ENCODE measurements at places on chromosomes 13 and 19.

GRCh38 chr19:10699650-10700335, 1.4 kb upstream of the QTRT1 start:
- DNase-seq: peak; percentile 35

- DNase-seq: no peak
Observed at GRCh38 chr19:14395710-14396336, 14.6 kb downstream of the ADGRE5 start.

DNA sequence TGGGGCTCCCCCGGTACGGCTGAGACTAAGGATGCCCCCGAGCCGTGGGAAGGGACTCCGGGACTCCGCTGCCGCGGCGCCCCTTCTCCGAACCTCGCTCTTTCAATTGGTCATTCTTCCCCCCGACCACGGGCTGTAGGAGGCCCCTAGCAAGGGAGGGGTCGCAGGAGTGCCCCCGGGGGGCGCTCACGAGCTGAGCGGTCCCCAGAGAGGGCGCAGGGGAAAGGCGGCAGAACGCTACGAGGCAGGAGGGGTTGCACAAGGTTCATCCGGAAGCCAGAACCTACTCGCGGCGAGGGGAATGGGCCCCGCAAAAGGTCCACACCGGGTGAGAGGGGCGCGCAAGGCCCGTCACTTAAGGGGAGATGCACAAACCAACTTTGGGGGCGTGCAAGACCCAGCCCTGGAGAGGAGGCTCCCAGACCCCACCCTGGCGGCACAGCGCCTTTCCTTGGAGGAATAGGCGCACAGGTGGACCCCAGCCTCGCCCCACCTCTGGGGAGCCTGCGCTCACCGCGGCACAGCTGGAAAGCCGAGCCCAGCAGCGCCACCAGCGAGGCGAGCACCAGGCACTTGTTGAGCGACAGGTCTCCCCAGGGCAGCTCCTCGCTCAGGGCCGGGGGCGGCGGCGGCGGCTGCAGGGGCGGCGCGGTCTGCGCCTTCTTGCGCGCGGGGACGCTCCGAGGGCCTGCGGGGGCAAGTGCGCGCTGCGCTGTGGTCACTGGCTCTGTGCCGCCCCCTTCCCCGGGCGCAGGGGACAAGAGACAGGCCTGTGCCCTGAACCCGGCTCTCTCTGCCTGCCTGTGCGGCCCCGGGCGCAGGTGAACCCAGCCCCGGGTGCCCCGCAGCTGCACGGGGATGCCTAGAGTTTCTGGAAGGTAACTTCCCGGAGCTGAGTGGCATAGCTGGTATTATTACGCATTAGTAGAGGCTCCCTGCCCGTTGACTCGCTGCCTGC, 2.8 kb downstream of the JSRP1 start:
- DNase-seq: peak; percentile 33

GRCh38 chr19:39164289-39164688, 32.5 kb upstream of the NCCRP1 start:
- no peak for DNase-seq

DNA sequence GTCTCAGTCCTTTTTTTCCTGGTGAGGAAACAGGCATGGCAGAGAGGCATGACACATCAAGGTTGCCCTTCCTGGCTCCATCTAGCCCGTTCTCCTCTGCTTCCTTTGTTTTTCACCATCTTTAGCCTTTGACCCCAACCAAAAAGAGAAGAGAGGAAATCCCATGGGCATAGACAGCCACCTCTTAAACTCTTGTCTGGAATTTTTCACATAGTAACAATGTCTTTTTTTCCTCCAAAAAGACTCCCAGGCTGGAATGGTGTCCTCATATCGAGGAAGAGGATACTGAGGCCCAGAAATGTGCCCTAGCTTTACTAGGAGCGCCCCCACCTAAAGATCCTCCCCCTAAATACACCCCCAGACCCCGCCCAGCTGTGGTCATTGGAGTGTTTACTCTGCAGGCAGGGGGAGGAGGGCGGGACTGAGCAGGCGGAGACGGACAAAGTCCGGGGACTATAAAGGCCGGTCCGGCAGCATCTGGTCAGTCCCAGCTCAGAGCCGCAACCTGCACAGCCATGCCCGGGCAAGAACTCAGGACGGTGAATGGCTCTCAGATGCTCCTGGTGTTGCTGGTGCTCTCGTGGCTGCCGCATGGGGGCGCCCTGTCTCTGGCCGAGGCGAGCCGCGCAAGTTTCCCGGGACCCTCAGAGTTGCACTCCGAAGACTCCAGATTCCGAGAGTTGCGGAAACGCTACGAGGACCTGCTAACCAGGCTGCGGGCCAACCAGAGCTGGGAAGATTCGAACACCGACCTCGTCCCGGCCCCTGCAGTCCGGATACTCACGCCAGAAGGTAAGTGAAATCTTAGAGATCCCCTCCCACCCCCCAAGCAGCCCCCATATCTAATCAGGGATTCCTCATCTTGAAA, at the start of gene GDF15:
Gene GDF15 (plus strand): TSS at position 484 of the 868 bp plus-strand sequence. CDS start 32 bp downstream, at position 516.
- no peak for DNase-seq

- DNase-seq: no peak
Observed at GRCh38 chr19:35882114-35882832, 13.9 kb downstream of the APLP1 start.

- DNase-seq: peak; percentile 86
Observed at GRCh38 chr19:47573071-47574026, at the start of gene ZNF541. Gene ZNF541 (minus strand): TSS chr19:47573148. CDS start chr19:47555856, 17,292 bp downstream.

GRCh38 chr19:7611541-7612279, 16.0 kb downstream of the CAMSAP3 start:
- no peak for DNase-seq

- no peak for DNase-seq
Observed at GRCh38 chr13:94269557-94269956, 209.9 kb downstream of the DCT start.

DNA sequence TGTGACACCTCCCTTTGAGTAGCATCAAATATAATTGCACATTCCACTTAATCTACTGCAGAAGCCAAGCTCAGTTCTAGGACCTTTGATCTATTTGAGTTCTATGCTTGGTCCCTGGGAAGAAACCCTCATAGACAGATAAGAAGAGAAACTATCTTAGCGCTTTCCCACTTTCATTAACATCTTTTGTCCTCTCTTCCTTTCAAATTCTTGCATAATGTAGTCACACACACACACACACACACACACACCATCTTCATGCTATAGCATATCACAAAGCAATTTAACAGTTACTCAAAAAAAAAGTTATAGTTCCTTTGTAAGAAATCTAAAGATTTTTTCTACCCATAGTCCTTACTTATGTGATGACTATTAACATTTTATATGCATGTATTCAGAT, 735.9 kb upstream of the PCDH9 start:
- DNase-seq: no peak

DNA sequence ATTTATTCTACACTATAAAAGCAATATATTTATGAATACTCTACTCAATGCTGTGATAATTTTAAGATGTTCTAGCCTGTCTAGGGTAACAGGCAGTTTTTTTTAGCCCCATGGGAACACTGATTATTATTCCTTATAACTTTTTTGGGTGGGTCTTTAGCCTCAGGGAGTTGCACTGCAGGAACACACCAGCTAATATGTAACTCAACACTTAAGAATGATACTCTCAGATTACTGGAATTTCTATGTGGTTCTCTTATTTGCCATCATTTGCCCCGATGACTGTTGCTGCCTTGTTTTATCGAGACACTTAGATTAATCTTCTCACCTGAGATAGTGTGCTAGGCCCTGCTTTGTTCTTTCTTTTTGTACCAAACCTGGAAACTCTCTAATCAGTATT, 396.9 kb upstream of the SLITRK1 start:
- no peak for DNase-seq

- DNase-seq: no peak
Observed at GRCh38 chr13:112244495-112245177, 131.5 kb upstream of the SPACA7 start.

Measured in effector CD8-positive, alpha-beta T cell (primary cell).